ENCODE measurements at places on chromosomes 12 and 14.

DNA sequence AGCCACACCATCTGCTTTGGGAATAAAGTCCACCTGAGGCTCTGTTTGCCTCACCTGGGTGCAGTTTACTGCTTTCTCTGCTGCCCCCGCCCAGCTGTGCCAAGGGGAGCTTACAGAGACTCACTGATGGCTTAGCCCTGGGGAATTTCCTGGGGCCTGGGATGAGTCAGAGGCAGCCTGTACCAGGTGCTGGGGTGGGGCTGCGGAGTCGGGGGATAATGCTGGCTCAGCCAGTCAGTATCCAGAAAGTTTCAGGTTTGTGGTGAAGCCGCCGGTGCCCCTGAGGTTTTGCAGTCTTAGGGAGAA, 22.3 kb downstream of the PLEKHG3 start:
- DNase-seq, result no peak

GRCh38 chr12:116199160-116199706, 78.3 kb downstream of the MED13L start:
- DNase-seq, result no peak

DNA sequence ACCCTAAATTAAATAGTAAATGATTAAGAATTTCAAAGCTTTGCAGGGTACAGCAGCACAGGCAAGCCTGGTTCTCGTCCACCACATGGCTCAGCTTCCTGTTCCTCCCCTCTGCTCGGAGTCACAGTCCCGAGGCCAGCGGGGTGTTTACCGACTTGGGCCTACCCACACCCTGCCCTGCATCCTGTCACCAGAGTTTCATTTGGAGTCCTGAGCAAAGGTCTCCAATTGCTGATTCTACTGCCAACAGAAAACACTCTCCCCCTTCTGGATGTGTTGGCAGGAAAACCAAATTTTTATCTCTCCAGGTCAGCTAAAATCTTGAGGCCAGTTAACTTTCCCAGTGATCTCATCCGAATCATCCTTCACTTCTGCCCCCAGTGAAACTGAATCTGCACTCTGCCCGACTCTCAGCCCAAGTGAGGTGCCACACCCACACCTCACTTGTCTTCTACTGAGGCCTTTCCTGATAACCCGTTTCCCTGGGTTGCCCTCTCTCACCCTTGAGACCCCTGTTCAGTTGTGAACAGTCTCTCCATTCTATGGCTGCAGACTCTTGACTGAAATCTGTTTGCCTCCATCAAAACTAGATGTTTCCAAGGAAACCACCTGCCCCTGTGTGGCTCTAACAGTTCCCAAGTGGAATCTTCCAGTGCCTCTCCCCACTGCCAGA, 71.2 kb downstream of the VCPKMT start:
- DNase-seq, result no peak

- DNase-seq, result no peak
Observed at GRCh38 chr14:67501670-67502069, 13.1 kb upstream of the TMEM229B start.

DNA sequence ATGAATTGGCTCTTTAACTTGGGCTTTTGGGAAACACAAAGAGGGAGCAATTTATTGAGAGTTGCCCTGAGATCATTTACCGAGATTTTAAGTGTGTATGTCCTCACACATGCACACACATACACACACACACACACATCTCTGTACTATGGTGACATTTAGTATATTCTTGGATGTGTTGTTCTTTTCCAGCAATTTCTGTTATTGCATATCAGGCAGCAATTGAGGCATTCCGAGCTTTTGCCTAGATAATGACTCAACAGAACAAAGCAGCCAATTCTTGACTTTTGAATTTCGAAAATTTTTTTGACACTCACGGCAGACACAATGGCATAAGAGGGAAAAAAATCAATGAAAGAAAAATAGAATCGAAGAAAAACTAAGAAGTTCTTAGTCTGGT, 248.5 kb downstream of the DUSP6 start:
- DNase-seq, result no peak

DNA sequence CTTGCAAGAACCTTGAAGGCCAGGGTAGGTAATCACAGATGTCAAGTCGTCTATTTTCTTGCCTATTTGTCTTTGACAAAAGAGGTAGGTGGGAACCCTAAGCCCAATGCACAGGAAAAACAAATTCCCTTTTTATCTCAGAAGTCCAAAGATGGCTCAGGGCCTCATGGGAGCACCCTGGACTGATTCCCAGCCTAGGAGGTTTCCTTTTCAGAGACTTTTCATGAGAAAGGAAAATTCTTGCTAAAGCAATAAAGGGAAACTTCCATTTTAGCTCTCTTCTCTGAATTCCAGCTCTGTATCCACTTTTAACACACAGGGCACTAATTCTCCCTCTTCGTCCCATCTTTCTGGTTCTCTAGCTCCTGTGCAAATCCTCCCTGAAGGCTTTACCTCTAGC, 1.2 kb downstream of the ZNF641 start:
- no peak for DNase-seq

- no peak for DNase-seq
Observed at GRCh38 chr12:132167611-132168310, 23.5 kb downstream of the NOC4L start.

Measured in effector CD8-positive, alpha-beta T cell (primary cell).